ENCODE measurements at places on chromosomes 7 and 10.

GRCh38 chr7:106108991-106109390 is 3.1 kb downstream of the SYPL1 start:
- DNase-seq = no peak

GRCh38 chr7:151744656-151745638 is 132.0 kb downstream of the PRKAG2 start:
- DNase-seq = no peak

GRCh38 chr10:125104559-125104958 is 55.8 kb downstream of the CTBP2 start:
- no peak for DNase-seq

GRCh38 chr10:106768204-106768603 is 396.3 kb downstream of the SORCS1 start:
- no peak for DNase-seq

- DNase-seq = no peak
Observed at GRCh38 chr7:70694434-70694970, 437.4 kb upstream of the GALNT17 start.

DNA sequence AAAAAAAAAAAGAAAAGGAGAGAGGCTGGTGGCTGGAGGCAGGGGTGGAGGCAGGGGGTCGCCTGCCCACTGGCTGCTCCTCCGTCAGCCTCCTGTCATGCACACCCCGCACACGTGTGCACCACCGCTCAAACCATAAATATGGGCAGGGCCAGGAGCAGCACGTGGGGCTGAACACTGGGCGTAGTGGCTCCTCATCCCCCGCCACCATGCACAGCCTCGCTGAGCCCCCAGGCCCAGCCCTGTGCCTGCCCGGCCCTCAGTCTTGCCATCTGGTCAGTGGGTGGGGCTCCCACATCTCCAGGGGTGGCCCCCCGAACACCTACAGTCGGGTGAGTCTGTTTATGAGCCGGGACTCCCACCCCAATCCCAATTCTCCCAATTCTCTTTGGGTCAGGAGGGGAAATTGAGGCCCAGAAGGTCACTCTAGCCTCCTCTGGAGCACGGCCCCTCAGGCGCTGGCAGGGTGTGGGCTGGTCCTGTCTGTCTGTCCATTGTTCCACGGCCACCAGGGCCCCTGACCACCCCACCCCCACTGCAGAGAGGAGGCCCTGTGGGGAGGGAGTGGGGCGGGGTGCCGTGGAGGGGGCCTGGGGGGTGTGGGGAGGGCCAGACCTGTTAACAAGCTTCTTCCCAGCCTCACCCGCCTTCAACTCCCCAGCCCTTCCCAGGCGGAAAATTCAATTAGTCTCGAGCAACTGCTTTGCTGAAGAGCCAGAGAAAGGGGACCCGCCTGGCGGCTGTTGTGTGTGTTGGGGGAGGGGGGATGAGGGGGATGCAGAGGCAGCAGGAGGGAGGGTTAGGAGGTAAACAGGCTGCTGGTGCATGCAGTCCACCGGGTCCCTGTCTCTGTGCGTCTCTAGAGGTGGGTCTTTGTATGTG is 19.5 kb upstream of the GRIFIN start:
- no peak for DNase-seq

- DNase-seq = no peak
Observed at GRCh38 chr7:132380059-132380458, 196.2 kb downstream of the PLXNA4 start.

- DNase-seq = peak; percentile 92
Observed at GRCh38 chr10:133261726-133262325, 14.8 kb downstream of the ADAM8 start.

GRCh38 chr7:159103382-159104187 is 41.1 kb downstream of the VIPR2 start:
- DNase-seq = no peak

DNA sequence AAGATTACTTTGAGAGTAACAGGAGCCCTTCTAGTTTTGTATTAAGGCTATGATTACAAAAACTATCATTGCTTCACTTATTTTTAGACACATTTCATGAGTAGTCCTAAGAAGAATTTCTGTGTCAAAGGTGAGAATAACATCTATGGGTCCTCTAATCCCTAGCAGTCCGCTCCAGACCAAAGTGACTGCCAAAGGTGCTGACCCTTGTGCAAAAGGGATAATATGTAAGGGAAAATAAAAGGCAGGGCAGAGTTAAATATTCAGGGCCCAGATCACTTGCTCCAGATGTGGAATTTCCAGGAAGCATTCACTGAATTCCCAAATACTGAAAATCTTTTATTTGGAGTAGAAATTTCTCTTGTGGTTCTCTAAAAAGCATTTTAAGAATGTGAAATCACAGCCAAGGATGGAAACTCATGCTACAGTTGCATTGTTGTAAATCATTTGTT is 29.3 kb downstream of the RHOBTB1 start:
- no peak for DNase-seq

DNA sequence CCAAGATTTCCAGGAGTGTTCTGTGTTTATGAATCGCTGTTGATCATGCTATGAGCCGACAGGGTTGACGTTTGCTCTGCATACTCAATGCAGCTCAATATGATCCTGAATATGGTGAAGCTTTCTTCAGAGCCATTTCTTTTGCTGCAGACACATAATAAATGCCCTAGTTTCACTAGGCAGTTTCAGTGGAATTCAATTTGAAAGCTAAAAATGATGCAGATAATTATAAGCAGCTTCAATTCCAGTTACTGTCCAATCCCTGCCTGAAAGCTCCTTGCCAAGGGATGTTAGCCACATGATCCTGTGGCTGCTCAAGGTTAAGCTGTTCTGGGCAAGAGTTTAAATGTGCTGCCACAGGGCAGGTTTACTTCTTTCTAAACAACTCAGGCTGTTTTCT is 805.6 kb downstream of the NRG3 start:
- DNase-seq = no peak

- peak; percentile 37 for DNase-seq
Observed at GRCh38 chr10:23994459-23995046, 214.4 kb upstream of the KIAA1217 start.
